Right kidney (tissue), 9 donors: ENCODE measurements at places on chromosomes 1 and 21.
A peak's percentile ranks its signal among the peaks of the same experiment; 100 is the strongest.

GRCh38 chr1:106249810-106250209 is 806.7 kb upstream of the PRMT6 start:
- no peak for DNase-seq

- no peak for DNase-seq
Observed at GRCh38 chr1:226816576-226816975, 53.8 kb upstream of the PSEN2 start.

- no peak for DNase-seq
Observed at GRCh38 chr1:76239470-76239918, 164.9 kb downstream of the ST6GALNAC3 start.

GRCh38 chr1:212288615-212289014 is 3.4 kb downstream of the PPP2R5A start:
- DNase-seq, result no peak

GRCh38 chr1:200468264-200469001 is 58.6 kb upstream of the ZNF281 start:
- DNase-seq, result no peak

DNA sequence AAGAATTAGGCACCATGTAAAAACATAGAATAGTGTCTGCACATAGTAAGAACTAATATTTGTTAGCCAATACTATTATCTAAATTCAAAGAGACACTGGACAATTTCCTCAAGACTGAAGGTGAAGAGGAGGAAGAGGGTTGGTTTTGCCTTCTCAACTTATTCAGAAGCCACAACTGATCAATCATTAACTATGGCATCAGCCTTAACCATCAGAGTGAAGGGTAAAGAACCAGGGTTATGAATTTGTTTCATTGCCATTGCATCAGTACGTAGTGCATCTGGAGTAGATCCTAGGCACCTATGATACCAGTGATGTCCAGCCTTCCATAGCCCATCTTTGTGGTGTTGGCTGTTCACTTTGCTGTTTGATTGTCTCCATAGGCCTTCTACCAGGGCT is 421.7 kb upstream of the DEPDC1 start:
- no peak for DNase-seq

DNA sequence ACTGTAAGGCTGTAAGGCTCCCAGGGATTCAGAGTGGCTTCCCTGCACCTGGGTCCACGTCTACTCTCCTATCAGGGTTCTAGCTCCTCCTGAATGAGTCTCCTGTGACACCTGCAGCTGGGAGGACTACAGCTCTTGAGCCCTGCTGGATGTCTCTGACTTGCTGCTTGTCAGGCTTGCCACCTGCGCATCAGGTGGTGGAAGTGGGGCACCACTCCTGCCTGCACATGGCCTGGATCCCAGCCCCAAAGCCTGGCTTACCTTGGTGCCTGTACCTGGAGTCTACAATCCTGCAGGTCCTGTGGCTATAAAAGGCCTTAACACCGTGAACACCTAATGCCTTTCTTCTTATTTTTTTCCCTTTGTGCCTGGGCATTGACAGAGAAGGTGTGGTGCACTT is 82.2 kb downstream of the FAM78B start:
- no peak for DNase-seq

DNA sequence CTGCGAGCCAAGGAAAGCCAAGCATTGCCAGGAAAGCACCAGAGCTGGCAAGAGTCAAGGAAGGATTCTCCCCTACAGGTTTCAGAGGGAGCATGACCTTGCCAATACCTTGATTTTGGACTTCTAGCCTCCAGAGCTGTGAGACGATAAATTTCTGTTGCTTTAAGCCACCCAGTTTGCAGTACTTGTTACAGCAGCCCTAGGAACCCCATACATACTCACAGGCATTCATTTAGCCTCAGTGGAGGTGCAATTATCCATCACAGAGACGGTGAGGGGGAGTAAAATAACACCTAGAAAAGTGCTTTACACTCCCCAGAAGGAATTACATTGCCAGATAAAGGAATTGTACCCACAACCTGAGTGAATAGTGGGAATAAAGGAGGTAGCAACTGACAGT is 167.4 kb upstream of the NFIA start:
- DNase-seq, result no peak

- no peak for DNase-seq
Observed at GRCh38 chr1:187051618-187052232, 223.0 kb downstream of the PLA2G4A start.

DNA sequence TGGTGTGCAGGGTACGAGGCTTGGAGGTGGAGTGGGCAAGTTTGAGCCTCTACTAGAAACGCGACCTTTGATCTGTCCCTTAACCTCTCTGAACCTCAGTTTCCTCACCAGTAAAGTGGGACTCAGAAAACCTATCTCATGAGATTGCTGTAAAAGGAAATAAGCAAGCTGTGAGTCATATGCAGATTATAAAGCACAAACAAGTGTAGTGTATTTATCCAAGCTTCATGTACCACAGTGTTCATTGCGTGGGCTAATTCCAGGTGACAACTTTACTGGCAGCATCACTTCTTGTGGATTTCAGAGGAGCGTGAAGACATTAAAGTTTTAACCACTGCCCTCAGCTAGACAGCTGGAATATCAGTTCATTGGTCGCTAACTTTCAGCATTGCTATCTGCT is 44.4 kb downstream of the ZNF697 start:
- no peak for DNase-seq

- no peak for DNase-seq
Observed at GRCh38 chr1:116986421-116987255, 14.9 kb upstream of the CD101 start.

- no peak for DNase-seq
Observed at GRCh38 chr1:97745912-97746311, 174.9 kb downstream of the DPYD start.

GRCh38 chr1:14180738-14181137 is 417.7 kb upstream of the KAZN start:
- no peak for DNase-seq

DNA sequence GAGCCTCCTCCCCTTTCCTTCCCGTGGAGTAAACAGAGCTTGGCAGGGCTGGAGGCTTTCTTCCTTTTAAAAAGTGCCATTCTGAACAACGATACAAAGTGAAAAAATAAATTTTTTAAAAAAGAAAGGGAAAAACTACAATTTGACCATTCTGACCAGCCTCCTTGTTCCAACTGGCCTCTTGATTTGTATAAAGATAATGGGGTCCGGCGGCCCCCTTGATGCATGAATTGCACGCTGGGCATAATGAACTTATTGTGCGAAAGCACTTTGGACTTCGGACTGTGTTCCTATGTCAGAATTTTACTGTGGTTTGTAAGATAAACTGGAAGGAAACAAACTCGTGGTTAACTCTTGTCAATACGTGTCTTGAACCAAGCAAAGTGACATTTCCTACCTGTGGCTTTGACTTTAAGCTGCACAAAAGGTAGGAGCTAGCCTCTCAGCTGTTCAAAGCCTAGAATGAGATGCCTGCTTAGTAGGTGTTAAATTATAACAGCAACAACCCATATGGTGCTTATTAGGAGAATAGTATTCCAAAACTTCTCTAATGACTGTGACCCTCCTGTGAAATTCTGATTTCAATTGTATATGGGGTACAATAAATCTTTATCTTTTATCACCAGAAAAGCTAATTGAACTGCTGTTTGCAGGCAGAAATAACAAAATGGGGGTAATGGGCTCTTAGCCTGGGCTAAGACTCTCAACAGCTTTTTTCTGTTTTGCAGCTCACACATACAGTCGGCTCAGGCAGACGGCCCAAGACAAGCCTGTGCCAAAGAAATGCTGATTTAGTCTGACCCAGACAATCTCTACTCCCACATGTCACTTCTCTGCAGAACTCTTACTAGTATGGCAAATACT is 9.3 kb downstream of the IRF2BP2 start:
- DNase-seq, result peak; percentile 85

GRCh38 chr1:228811712-228812305 is 76.5 kb downstream of the RHOU start:
- DNase-seq, result peak; percentile 58

- no peak for DNase-seq
Observed at GRCh38 chr1:97529600-97529999, 391.2 kb downstream of the DPYD start.

- DNase-seq, result no peak
Observed at GRCh38 chr1:93818570-93818959, 60.4 kb downstream of the DNTTIP2 start.

DNA sequence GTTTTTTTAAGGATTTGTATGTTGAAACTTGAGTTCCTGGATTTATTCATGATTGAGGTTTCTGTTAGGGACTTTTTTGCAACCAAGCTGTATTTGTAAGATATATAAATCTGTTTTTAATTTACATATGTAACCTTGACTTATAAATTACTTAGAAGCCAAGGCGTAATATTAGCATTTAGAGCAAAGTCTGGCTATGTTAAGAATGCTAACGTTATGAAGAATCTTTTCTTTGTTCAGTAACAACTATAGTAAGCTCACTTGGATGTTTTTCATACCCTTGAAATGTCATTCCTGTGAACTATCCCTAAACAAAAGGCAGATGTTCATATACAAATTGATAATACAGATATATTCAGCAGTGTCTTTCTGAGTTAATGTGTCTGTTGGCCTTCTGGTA is 155.3 kb downstream of the MAGI3 start:
- DNase-seq, result no peak
